Activated CD8-positive, alpha-beta memory T cell treated with anti-CD3 and anti-CD28 coated beads, Interleukin-2, amount 50 U/mL, for 4 hours (primary cell): ENCODE measurements at places on chromosomes 3 and 15.

DNA sequence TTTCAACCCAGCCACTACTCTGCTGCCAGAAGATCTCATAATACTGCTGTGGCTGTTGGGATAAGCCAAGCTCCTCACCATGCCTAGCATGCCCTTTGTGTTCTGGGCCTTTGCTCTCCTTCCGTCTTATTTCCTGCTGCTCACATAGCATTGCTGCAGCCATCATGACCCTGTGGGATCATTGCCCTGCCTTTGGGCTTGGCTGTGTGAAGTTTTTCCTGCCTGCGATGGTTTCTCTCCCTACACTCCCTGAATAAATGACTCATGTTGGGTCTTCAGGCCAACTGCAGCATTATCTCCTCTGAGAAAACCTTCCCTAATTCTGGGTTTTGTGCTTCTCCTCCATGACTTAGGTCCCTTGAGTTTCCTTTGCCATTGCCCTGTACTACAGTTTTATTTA is 20.8 kb upstream of the TRA2B start:
- DNase-seq, result no peak

DNA sequence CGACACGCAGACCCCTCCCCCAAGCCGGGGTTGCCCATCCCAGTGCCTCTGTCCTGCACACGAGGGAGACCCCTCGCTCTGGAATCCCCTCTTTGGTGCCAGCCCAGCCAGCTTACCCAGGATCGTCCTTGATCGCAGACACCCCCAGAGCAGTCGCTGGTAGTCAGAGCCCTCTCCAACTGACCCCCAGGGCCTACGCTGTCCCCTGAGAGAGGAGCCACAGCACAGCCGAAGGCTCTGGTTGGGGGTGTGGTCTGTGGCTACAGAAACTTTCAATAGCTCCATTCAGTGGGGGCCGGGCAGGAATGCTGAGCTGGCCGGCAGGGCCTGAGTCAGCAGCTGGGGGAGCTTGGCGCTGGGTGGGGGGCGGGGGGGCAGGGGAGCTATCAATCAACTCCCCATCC is at the start of gene LCTL:
Gene LCTL, minus strand, starts transcription at position 258 of the 404 bp plus-strand sequence. CDS start 633 bp downstream, outside the sequence.
- no peak for DNase-seq

DNA sequence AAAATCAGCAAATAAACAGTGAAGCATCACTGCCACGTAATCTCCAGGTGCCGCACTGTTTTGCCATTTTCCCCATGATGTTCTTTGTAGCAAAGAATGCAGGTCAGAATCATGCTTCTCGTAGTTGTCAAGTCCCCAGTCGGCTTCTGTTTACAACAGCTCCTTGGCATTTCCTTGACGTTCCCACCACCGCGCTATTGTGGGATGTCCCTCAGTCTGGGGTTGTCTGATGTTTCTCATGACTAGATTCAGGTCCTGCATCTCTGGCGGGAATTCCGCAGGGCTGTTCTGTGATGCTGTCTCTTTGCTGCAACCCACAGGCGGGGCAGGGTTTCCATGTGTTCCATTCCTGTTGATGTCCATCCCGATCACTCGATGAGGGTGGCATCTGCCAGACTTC is 117.9 kb upstream of the SMAD3 start:
- DNase-seq, result no peak

GRCh38 chr15:31389576-31389975 is 62.9 kb downstream of the KLF13 start:
- no peak for DNase-seq

GRCh38 chr3:152718810-152719209 is 116.1 kb upstream of the P2RY1 start:
- DNase-seq, result no peak

DNA sequence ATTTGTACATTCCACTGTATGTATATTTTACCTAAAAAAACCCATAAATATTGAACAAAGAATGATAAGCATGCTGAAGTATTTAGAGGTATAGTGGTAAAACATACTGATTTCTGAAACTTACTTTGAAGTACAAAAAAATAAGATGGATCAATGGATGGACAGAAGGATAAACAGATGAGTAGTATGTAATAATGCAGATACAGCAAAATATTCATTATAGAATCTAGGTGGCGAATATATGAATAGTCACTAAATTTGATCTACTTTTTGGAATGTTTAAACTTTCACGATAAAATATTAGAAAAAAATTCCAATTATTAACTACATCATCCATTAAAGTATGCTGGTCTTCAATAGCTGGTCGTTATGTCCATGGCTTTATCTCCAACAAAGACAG is 51.9 kb upstream of the GNB4 start:
- DNase-seq, result no peak

DNA sequence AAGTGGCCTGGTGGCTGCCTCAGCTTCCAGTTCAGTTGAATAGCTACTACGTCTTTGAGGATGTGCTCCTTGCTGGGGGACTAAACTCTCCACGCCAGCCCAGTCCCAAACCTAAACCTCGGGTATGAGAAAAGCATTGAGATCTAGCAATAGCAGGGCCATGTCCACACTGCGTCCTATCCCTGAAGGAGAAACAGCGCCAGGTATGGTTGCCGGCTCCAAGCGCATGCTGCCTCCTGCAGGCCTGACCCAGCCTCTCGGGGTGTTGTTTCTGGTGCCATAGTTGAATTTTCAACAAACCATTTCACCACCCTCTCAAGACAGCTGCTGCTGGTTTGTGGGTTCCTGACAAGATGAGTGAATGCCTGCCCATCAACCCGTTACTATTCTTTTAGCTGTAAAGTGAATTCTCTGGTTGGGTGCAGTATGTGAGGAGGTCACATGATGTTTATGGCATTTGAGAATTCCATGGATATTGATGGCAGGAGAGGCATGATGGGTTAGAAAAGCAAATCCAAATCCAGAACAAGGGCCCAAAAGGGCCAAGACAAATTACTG is 13.0 kb upstream of the SLC28A1 start:
- DNase-seq, result no peak

GRCh38 chr3:11567516-11568467 is 75.9 kb downstream of the VGLL4 start:
- no peak for DNase-seq

- no peak for DNase-seq
Measured at GRCh38 chr3:61783993-61784718, 222.8 kb downstream of the PTPRG start.

- DNase-seq, result no peak
Measured at GRCh38 chr3:61685755-61686154, 124.4 kb downstream of the PTPRG start.

- DNase-seq, result no peak
Measured at GRCh38 chr3:194161131-194162045, 25.4 kb downstream of the HES1 start.

DNA sequence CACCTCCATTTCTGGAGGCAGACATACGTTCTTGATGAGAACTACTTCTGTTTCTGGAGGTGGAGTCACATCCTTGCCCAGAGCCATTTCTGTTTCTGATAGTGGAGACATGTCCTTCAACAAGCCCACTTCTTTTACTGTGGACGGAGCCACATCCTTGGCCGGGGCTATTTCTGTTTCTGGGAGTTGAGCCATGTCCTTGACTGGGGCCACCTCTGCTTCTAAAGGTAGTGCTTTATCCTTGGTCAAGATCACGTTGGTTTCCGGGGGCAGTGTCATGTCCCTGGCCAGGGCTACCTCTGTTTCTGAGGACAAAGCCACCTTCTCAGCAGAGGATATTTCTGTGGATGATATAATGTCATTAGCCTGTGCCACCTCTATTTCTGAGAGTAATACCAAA is 100.0 kb downstream of the MAP4 start:
- DNase-seq, result no peak

GRCh38 chr3:42216931-42217333 is 49.1 kb downstream of the CCK start:
- no peak for DNase-seq

DNA sequence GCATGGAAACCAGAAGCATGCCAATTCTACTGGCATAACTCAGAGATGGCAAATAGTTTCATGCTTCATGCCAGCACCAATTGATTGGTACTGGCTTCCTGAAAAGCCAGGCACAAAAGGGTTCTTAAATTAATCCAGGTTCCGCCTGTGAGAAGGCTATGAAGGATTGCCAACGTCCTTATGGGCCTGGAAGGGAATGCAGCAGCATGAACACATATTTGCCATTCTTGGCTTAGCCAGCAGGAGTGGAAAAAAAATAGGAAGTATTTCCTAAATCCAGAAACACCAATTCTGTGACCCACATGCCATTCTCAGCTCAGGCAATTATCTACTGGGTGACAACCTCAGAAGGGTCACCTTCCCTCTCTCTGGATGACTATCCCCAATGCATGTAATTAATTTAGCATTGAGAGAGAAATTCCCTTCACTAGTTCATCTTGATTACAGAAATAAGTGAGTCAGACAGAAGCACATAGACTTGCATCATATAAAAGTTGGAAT is 36.0 kb downstream of the ADAMTS9 start:
- DNase-seq, result no peak

DNA sequence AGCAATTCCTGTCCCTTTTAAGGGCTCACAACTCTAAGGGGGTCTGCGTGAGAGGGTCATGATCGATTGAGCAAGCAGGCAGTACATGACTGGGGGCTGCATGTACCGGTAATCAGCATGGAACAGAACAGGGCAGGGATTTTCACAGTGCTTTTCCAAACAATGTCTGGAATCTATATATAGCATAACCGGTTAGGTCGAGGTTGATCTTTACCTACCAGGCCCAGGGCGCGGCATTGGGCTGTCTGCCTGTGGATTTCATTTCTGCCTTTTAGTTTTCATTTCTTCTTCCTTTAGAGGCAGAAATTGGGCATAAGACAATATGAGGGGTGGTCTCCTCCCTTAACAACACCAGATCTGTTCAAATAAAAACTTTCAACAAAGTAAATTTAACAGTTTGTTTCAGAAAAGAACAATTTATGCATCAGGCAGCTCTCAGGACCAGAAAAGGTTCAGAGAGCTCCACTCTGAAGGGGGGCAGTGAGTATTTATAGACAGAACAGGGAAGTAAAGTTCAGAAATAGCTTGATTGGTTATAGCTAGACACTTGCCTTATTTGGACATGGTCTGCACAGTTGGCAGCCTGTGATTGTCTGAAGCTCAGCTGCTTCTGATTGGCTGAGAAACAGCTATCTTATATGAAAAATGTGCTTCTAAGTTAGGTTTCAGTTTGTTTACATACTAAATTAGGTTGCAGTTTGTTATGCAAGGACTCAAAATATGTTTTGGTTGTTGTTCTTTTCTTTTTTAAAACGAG is 17.2 kb upstream of the B4GALT4 start:
- DNase-seq, result no peak

- no peak for DNase-seq
Measured at GRCh38 chr3:169809230-169809795, 3.4 kb upstream of the LRRIQ4 start.

GRCh38 chr3:139533781-139534454 is 5.6 kb downstream of the RBP1 start:
- no peak for DNase-seq

DNA sequence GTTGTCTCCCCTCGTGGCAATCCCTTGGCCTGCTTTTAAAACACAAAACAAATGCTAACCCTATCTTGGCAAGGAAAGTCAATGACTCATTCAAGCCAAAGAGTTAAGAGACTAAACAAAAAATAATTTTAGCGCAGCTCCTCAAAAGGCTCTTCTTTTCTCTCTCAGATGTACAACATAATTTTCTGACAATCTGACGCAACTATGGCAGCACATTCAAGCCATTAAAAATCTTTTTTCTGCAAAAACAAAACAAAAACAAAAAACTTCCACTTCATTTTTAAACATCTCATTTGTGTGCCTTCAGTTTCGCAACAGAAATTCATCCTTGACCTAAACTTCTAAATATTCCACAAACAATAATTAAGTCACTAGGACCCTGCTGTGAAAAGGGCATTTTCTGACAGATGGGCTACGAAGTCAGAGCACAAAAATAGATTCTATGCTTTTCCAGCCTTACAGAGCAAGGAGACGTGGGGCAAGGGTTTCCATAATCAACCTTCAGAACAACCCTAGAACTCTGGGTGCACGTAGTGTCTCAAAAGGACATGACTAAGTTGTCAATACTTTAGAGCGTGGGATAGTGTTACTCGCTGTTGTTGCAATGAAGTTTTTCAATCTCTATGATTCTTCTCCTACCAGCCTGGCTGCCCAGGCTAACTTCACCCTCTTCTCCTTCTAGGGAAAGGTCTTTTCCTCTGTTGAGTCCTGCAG is 84.3 kb downstream of the MB21D2 start:
- DNase-seq, result no peak

DNA sequence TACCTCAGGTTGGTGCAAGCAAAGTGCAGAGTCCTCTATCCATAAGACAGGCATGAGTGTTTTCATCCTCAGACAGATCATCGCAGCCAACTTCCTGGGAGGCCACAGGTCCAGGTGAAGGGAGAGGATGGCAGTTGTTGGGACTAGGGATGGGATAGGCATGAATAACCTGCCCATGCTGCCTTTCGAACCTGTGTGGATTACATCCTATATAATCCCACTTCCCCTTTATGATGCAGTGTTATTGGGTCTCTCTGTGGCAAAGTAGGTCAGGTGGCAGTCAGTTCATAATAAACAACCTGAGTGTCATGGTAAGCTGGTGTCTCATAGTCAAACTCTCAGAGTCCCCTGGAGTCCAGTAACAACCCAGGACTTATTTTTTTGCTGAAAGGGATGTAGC is 40.4 kb downstream of the CCR3 start:
- no peak for DNase-seq

DNA sequence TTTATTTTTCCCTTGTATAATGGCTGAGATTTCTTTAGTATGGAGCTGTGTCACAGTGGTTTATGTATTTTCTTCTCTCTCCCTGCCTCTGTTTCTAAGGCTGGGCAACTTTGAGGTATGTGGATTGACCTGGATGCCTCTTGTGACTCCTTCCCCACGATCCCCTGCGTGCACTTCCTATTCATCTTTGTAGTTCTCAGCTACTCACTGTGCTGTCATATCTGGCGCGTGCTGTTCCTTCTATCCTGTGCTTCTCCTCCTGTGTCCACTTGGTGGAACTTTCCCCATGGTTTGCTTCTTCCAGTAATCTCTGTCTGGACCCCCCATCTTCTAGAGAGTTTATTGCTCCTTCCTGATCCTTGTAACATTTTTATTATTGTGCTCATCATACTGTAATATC is 97.3 kb downstream of the AKAP13 start:
- no peak for DNase-seq

DNA sequence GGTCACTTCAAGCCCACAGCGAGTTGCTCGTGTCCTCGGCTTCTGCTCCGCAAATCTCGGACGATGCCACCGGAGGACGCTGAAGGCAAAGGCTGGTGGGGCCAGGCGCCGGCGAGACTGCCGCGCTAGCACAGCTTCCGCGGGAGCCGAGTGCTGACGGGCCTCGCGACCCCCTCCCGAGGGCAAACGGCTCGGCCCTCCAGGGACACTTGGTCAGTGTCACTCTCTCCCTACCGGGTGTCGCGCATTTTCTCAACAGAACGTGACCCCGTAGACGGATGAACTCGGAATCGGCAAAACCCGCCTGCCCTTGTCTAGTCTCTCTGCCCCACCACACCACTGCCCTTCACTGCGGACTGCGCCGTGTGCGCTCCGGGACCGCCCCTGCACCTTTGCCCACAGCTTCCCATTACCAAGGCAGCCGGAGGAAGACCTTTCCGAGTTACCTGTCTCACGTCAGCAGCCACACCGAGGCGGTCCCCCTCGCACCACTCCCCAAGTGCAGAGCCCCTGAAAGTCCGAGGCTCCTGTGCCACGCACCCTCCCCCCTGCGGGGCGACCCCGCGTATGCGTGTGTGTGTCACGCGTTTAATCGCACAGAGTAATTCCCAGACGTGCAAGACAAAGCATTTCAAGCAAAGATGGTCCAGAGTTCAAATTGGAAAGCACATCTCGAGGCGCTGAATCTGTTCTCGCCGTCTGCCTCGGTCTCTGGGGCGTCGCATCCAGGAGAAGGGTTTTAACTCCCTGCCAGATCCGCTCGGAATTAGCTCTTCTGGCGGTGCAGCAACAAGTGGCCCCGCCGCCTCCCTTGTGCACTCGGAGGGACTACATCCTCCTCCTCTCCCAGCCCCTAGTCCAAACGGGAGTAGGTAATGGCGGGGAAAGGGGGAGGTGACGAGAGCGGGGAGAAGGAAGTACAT is 245.0 kb upstream of the TOPAZ1 start:
- no peak for DNase-seq
